ENCODE measurements at places on chromosomes 3 and 15.

GRCh38 chr15:84944311-84944710, 37.3 kb upstream of the PDE8A start:
- no peak for DNase-seq

- no peak for DNase-seq
Measured at GRCh38 chr15:67194171-67195114, 60.0 kb downstream of the AAGAB start.

DNA sequence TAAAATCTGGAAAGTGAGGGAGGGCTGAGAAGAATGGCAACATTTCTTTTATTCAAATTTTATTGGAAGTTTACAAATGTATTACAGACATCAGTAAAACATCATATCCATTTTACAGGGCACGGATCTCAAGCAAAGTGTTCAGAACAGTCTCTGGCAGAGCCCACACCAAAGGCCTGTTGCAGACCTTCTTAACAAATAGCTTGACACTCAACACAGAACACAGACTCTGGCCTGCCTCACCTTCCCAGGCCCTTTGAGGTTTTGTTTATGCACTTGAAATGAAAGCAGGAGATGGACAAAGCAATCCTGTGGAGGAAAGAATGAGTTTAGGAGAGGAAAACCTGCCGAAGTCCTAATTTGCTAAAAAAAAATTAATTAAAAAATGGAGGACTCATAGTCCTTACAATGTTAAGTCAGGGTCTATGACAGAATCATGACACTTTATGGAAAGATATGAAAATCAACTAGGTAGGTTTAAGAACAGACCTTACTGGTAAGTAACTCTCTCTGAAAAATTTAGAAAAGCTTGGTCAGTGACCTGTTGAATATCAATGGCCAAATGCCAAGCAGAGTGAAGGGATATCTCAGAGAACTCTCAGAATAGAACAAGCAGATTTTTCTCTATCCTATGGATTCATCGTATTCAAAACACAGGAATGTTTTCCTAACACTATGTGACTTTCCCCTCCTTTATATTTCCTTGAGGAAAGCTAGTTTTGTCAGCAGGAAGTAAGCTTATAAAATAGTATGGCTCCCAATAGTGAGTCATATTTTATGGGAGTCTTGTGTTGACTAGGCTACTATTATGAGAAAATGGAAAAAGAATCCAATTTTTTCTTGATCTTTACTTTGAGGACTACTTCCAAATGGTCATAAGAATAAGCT, 70.8 kb upstream of the PSMD6 start:
- no peak for DNase-seq

GRCh38 chr3:195522254-195523023, 20.7 kb downstream of the PPP1R2 start:
- DNase-seq = no peak

GRCh38 chr3:190070622-190071347, 49.9 kb downstream of the P3H2 start:
- no peak for DNase-seq

- no peak for DNase-seq
Measured at GRCh38 chr3:183884097-183884426, 618 bp downstream of the PARL start.
